NCI-H524 treated with DMSO at 0.1 percent for 48 hours (cell line): ENCODE measurements at places on chromosomes 3 and 15.

GRCh38 chr3:115068799-115069198 lies 78.3 kb downstream of the ZBTB20 start:
- no peak for DNase-seq

DNA sequence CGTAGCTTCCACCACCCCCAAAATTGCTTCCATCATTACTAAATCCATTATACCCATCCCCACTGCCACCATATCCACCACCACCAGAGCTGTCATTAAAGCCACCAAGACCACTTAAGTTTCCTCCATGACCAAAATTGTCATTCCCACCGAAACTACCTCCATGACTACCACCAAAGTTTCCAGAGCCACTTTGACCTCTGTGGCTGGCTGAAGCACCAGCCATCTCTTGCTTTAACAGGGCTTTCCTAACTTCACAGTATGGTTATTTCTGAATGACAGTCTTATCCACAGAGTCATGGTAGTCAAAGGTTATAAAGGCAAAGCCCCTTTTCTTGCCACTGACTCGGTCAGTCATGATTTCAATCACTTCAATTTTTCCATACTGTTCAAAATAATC lies 24.3 kb upstream of the DENND4A start:
- DNase-seq: no peak

- no peak for DNase-seq
Measured at GRCh38 chr15:85986741-85987140, 92.9 kb upstream of the AGBL1 start.

DNA sequence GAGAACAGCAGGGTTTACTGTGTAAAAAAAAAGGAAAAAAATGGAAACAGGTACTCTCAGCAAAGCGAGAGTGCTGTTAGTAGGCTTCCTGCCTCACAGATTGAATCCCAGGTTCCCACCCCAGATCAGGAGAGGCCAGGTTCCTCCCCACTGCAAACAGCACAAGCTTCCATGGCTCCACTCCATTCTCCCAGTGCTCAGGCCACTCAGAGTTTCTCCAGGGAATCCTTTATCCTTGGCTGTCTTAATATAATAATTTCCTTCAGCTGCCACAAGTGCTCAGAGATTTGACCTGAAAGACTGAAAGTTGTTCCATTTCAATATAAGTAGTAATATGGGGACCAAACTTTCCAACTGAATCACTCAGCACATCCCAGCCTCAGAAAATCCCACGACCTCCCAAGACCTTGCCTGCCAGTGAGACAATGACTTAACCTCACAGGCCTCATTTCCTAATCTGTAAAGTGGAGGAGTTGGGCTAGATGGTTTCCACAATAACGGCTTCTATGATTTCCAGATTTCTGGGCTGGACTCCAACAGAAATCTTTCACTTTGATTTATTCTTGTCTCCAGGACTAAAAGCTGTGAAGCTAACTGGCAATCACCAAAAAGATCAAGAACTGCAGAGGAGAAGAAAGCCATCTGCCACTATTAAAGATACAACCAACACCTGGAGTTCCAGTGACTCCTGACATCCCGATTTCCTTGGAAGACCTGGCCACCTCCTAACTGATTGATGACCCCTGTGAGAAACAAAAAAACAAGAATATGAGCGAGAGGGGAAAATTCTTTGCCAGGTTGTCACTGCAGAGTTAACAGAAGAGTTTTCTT lies 289.5 kb downstream of the NEK10 start:
- no peak for DNase-seq

GRCh38 chr3:153614563-153614962 lies 452.5 kb downstream of the RAP2B start:
- no peak for DNase-seq

GRCh38 chr15:74275957-74276356 lies 39.8 kb downstream of the CCDC33 start:
- no peak for DNase-seq
